ENCODE measurements at places on chromosomes 12 and 14. TPM values are rescaled to one million over a fixed set of nuclear protein-coding genes. Genes with fewer than 3 reads are reported as not detected.

Gene EIF2S3B
- 9.5 TPM for total RNA-seq

Gene KCNH5
- total RNA-seq: under 0.01 TPM

Gene ASPG
- total RNA-seq: not detected

Gene MYH7
- not detected for total RNA-seq

Gene MYH6
- total RNA-seq: not detected

Gene B3GNT4
- total RNA-seq: under 0.01 TPM

Measured in fibroblast of villous mesenchyme (primary cell).